Hematopoietic multipotent progenitor cell treated with erythropoietin and hydrocortisone succinate and interleukin-3 and kit ligand, for 17 days (in vitro differentiated cells): ENCODE measurements at places on chromosomes 3 and 15.
A peak's percentile ranks its signal among the peaks of the same experiment; 100 is the strongest.

DNA sequence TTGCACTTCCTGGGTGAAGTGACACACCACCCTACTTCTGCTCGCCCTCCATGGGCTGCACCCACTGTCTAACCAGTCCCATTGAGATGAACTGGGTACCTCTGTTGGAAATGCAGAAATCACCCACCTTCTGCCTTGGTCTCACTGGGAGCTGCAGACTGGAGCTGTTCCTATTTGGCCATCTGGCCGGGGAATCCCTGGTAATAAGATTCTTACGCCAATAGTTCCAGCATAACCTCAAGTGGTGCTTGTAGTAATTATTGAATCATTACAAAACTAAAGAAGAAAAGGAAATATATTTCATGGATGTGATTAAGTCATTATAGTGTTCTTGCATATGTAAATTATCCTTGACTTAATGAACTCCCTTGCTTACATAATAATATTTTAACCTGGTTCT, 841.9 kb downstream of the CADM2 start:
- no peak for DNase-seq

DNA sequence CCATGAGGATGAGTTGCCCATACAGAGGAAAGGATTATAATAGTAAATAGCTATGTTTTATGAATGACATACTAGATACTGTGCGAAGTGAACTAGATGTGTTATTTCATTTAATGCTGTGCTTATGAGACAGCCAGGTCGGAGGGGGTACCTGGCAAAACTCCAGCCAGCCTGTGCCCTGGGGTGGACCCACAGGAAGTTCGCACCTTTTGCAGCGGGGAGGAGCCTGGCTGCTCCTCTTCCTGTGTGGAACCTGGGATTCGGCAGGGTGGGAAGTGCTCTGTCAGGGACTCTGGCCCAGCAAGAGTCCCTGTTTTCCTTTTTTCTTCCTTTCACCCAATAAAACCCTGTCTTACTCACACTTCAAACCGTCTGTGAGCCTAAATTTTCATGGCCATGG, 452.2 kb downstream of the IL5RA start:
- DNase-seq: no peak

DNA sequence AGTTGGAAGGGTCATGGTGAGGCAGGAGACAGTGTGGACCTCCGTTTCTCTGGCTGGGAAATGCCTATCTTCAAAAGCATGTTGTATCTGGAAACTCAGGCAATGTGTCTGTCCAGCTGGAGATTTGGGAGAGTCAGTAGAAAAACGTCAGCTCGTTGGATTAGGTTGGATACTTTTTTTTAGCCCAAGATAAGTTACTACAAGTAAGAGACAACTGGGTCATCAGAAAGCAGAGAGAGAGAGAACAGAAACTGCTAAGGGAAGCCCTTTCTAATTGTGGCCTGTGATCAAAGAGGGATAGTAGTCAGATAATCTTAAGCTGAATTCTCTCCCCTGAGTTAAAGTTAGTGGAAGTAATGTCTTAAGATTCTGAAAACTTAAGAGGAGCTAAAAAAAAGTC, 78.9 kb upstream of the ZNF280D start:
- no peak for DNase-seq

GRCh38 chr3:23044463-23044862, 158.7 kb upstream of the UBE2E2 start:
- no peak for DNase-seq

- no peak for DNase-seq
Observed at GRCh38 chr15:68379058-68379758, 52.8 kb downstream of the ITGA11 start.

DNA sequence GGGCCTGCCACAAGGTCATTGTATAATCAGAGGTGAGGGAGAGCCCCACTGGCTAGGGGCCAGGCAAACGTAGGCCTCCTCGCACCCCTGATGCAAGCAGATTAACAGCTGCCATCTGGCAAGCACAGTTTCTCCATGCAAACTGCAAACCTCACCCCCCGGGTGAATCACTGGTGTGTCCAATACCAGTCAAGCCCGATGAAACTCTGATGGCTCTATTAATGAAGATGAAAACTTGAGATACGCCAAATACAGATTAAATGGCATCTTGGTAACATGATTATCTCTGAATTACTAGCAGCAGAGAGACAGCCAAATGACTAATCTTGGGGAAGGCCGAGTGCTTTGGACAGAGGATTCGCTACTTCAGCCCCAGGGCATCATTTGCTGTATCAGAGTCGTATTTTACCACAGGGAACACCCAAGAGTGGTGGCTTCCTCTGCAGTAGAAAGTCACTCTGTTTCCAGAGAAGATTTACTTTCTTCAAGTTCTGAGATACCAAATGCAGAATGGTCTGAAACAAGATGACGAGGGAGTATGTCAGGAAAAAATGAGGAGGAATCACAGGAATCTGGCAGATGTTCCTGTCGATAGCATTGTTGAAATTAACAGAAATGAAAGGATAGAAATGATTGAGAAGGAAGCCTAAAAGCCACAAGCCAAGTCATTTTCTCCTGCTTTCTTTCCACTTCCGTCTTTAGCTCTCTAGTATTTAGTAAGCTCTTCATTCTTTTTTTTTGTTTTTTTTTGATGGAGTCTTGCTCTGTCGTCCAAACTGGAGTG, 96.2 kb upstream of the NR2F2 start:
- no peak for DNase-seq

GRCh38 chr3:13839253-13839652, 40.6 kb downstream of the WNT7A start:
- DNase-seq: no peak

DNA sequence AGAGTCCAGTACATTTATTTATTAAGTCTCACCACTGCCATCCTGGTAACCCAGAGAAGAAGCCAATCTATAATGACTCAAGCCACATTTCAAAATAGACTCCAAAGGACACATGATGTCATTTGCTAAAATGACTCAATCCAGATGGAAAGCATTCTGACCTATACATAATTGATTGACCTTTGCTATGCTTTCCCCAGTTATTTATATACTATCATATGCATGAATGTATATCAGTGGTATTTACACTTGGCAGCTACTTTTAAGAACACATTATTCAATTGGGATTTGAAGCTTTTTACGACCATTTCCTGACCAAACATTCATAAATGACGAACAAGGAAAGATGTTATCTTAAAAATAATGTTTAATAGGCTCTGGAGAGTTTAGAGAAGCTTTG, 297.2 kb downstream of the FHIT start:
- no peak for DNase-seq

DNA sequence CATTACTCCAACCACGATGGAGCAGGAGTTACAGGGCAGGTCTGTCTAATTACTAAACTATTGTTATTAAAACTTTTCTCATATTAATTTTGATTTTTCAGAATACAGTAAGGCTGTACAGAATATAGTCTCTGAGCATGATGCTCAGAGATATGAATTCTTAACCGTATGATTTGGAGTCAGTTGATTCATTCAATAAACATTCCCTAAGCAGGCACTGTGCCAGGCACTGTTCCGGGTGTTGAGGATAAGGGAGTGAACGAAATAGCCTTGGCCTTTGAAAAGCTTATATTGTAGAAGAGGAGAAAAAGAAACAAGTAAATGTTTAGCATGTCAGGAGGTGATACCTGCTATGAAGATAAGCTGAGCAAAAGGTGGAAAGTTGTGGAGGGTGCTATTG, 187.3 kb downstream of the KCNAB1 start:
- DNase-seq: no peak

DNA sequence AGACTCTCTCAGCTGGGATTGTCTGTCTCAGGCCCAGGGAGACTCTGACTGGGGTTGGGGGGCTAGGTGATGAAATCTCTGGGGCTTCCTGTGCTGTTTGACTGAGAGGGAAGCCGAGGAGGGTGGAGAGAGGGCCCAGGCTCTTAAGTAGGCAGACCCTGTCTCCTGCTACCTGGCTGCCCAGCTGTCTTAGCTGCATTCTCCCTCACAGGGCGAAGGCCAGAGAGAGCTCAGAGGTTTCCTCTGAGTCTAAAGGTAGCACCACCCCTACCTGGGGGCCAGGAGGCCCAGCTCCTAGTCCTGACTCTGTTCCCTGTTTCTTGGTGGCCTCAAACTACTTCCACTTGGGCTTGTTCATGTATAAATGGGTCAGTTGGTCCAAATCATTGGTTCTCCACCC, 24.4 kb downstream of the SMAD6 start:
- no peak for DNase-seq

GRCh38 chr3:154559623-154560022, 129.6 kb upstream of the GPR149 start:
- DNase-seq: no peak

- DNase-seq: no peak
Observed at GRCh38 chr15:94265009-94265408, 33.6 kb downstream of the MCTP2 start.

- DNase-seq: no peak
Observed at GRCh38 chr3:148856384-148856783, 8.7 kb upstream of the CPA3 start.

DNA sequence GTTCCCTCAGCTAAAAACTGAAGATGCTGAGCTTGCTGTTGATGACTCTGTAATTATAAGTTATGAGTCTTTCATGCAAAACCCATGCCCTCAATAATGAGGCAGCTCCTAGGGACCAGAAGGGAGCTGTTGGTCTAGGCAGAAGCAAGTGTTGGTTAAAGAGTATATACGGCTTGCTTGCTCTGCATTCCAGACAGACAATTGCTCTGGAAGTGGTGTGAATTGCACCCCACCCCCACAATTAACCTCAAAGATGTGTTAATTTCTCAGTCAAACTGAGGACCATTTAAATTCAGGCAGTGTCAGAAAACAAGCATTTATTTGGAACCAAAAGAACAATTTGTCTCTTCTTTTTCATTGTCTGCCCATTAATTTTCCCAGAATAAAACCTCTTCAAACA, 163.5 kb upstream of the EOMES start:
- no peak for DNase-seq

DNA sequence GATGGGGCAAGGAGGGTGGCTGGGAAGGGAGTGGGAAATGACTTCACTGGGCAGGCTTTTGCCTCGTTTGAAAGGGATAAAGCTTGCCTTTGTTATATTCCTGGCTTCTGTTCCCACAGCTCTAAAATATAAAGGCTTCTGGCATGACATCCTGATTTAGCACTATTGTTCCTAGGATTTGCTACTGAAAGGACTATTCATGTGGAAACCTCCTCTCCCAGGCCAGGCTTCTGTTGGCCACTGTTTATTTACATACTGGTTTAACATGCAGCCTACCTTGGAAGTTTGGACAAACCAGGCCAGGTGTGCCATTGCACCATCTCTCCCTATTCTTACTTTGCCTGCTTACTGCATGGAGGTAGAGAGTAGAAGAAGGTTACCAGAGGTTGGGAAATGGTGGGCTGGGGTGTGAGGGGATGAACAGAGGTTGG, 2.4 kb upstream of the LMCD1 start:
- DNase-seq: no peak

GRCh38 chr15:72375501-72375845, 341 bp downstream of the HEXA start:
- DNase-seq: peak; percentile 48

GRCh38 chr3:196111939-196112386, 30.1 kb upstream of the TFRC start:
- no peak for DNase-seq

DNA sequence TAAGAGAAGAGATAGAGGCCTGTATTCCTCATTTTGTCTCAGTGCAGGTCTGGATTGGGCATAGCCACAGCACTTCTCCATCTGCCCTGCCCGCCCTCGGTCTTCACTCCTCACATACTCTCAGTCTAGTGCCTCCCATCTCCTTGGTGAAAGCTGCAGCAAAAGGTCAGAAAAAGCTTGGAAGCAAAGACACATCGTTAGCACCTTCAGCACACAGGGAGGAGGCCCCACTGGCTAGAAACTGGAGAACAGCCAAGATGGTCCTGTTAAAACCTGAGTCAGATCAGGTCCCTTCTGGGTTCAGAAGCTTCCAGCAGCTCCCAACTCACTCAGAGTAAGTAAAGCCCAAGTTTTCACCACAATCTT, 1.6 kb upstream of the KLF15 start:
- no peak for DNase-seq

DNA sequence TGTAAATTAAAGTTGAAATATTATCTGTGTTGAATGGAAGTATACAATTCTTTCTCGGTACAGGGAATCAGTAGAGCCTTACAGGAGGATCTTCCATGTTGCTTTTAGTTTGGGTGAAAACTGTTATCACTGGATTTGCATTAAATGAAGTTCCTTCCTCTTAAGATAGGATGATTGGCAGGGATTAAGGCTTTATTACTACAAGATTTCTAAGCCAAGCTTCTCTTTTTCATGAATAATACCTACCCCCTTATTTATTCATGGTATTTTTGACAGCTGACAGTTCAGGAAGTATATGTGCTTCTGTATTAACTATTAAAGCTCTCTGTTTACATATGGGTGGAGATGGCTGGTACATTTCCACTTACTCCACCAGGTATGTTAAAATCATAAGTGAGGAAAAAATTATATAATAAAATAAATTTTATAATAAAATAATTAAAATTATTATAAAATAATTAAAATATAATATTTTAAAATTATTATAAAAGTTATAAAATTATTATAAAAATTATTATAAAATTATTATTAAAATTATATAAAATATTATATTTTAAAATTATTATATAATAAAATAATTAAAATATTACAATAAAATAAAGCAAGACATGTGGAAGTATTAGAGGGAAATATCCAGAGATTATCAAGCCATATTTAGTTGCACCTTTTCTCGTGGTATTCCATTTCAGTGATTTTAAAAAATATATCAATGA, 332.9 kb downstream of the ROBO2 start:
- DNase-seq: no peak

DNA sequence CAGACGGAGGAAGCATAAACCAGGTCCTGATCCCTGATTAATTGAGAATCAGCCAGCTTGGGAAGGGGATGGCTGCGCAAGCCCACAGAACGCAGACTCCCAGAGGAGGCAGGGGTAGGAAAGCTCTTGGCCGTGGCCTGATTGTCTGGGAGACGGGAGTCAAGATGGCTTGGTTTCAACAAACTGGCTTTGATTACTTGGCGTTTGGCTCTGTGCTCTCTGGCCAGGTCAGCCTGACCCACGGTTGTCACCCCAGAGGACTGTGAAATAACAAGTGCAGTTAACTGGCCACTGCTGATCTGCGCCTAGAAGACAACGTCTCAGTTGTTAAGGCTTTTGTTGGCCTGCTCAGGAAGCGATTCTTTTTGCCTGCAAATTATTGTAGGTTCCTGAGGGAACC, 387.0 kb upstream of the PROK2 start:
- DNase-seq: no peak

- DNase-seq: no peak
Observed at GRCh38 chr3:100030346-100030745, 84.0 kb downstream of the FILIP1L start.

DNA sequence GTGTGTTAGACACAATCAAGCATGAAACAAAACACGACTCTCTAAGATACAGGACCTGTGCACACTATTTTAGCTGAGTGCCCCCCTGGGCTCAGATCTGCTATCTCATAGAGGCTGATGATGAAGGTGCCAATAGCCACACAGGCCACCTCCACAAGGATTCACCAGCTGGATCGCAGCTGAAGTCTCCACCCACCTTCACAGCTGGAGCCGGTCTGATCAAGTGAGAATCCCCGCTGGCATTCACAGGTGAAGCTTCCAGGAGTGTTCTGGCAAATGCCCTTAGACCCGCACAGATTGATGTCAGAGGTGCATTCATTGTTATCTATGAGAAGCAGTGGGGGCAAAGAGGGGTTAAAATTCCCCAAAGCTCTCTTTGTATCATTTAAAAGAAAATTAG, 90.1 kb downstream of the DUT start:
- DNase-seq: no peak
